ENCODE measurements at places on chromosomes 13 and 19.

DNA sequence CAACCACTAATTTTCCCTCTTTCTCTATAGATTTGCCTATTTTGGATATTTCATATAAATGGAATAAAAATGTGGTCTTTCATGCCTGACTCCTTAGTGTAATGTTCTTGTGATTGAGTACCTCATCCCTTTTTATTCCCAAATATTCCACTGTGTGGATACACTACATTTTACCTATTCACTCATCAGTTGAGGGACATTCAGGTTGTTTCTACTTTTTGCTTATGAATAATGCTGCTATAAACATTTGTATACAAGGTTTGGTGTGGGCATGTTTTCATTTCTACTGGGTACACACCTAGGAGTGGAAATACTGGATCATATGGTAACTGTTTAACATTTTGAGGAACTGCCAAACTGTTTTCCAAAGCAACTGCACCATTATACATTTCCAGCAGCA is 5.1 kb upstream of the WBP4 start:
- DNase-seq, result no peak

GRCh38 chr19:46482631-46483030 is 11.3 kb upstream of the PNMA8A start:
- DNase-seq, result no peak

- DNase-seq, result peak; percentile 77
Observed at GRCh38 chr13:35646056-35646774, 169.7 kb upstream of the MAB21L1 start.

DNA sequence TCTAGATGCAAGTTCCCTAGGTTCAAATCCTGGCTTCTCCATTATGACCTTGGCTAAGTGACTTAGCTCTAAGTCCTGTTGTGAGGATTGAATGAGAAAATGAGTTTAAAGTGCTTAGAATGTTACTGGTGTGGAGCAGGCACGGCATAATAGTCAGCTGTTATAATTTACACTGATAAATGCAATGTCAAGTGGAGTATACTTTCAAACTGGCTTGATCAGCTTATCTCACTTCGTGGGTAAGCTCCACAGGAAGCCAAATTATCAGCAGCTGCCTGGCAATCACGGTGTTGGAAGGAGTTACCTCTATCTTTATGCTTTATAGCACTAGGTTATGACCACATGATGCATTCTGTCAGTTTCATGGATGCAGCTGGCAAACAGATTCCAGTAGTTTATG is 272.8 kb downstream of the OLFM4 start:
- DNase-seq, result no peak

DNA sequence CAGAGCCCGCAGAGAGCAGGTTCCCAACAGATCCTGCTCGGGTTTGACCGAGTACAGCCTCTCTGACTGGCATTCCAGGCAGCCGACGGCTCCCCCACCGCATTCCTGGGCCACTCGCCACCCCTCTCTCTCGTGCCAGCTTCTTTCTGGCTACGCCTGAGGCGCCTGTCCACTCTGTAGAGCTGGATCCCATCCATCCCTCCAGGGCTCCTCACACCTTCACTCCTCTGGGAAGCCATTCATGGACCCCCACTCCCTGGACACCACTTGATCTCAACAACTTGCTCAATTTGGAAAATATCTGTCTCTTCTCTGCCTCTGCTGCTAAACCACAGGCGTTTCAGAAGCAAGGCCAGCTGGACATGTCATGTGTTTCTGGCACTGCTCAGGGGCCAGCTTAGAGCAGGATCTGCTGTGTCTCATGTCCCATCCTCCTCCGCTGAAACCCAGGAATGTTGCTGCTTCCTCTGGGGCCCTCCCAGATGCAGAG is 30.6 kb upstream of the ATP1A3 start:
- DNase-seq, result peak; percentile 91

GRCh38 chr13:30908416-30908980 is 2.4 kb downstream of the MEDAG start:
- peak; percentile 8 for DNase-seq

DNA sequence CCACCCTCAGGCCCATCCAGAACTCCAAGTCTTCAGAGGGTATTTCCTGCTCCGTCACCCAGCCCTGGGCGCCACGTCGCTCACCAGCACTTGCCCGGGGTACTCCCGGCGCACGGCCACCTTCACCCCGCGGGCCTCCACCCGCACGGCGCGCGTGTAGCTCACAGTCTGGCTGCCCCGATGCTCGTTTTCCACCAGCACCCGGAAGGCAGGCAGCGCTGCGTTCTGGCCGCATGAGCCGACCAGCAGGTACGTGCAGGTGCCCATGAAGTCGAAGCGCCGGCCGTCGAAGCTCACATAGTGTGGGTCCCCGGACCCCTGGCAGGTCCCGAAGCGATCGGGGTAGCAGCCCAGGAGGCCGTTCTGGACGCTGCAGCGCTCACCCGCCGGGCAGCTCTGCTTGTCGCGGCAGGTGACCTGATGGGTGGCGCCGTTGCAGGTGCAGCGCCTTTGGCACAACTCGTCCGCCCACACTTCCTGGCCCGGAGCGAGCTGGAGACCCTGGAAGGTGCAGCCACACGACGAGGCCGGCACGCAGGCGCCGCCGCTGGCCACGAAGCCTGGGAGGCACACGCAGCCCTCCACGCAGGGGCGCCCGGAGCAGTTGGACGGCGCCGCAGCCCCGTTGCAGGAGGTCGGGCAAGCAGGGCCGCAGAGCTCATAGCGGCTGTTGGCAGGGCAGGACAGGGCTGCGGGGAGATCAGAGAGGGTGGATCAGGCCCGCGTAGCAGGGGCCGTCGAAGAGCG is 19.2 kb downstream of the FCGBP start:
- DNase-seq, result no peak

GRCh38 chr13:23701636-23702035 is 131.4 kb downstream of the TNFRSF19 start:
- DNase-seq, result no peak

- DNase-seq, result no peak
Observed at GRCh38 chr13:111179908-111180760, 65.0 kb downstream of the ARHGEF7 start.

GRCh38 chr19:2524840-2525723 is 49.2 kb downstream of the GADD45B start:
- peak; percentile 81 for DNase-seq

- no peak for DNase-seq
Observed at GRCh38 chr13:28297341-28297740, 159.0 kb downstream of the PAN3 start.

GRCh38 chr19:45597425-45598111 is 4.4 kb downstream of the GPR4 start:
- DNase-seq, result no peak
